Ecto neural progenitor cell (in vitro differentiated cells): ENCODE measurements at places on chromosomes 11 and 22.
A peak's percentile ranks its signal among the peaks of the same experiment; 100 is the strongest.

- peak; percentile 88 for DNase-seq
Observed at GRCh38 chr22:32801537-32802236, at the start of gene TIMP3. TIMP3 (plus strand) TSS chr22:32801705; CDS start chr22:32802002, 297 bp downstream.

GRCh38 chr11:7050191-7050590, 29.9 kb downstream of the NLRP14 start:
- no peak for DNase-seq

DNA sequence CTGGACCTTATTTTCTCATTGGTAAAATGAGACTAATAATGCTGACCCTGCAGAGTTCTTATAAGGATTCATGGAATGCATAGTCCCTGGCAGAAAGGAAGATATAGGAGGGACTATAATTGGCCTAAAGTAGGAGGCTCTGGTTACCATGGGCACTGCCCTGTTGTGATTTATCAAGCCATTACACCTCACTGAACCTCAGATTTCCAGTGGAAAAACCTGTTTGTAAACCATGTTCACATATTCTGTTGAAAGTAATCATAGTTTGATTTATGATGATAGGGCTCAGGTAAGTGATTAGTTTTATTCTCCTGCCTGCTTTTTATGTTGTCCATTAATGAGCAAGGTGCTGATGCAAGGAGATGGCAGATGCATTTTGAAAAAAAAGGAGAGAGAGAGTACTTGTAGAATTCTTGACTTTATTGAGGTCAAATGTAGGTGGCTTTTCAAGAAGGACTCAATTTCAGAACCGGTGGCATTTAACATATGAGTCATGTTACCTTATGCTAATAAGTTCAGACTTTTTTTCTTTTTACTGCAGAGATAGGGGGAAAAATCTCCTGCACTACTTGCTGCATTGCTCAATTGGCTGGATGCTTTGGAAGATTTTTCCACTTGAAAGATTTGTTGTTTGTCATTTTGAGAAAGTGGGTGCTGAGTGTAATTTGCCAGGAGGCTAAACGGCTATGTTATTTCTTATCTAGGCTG, 14.6 kb downstream of the NF2 start:
- no peak for DNase-seq

- no peak for DNase-seq
Observed at GRCh38 chr22:36491155-36491554, 9.7 kb upstream of the TXN2 start.

DNA sequence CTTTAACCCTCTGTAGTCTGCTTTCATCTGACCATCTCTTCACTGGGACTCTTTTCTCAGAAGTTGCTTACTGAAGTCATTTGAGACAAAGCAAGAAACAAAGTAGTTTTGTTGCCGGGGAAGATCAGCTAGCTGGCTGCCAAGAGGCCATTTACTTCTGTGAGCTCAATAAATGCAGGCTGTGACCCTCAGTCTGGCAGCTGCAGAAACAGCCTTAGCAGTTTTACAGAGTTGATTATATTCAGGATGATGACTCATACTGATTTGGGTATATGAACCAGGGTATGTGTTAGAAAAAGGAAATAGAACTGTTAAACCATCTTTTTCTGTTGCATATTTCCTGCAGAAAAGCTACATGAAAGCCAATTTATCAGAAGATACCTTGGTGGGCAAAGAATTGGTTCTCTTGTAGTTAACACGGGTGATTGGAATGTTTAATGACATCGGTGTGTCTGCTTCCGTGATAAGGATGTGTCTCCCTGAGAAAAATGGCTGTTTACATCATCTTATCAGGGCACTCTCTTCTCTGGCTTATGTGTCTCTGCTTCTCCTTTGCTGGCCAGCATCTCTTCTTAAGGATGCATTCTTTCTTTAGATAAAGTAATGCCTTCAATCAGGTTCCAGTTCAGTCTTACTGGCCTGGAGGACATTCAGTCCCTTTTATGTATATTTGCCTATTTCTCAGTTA, 18.5 kb downstream of the FIBIN start:
- DNase-seq, result no peak
